ENCODE measurements at places on chromosomes 5 and 9.
A peak's percentile ranks its signal among the peaks of the same experiment; 100 is the strongest.

DNA sequence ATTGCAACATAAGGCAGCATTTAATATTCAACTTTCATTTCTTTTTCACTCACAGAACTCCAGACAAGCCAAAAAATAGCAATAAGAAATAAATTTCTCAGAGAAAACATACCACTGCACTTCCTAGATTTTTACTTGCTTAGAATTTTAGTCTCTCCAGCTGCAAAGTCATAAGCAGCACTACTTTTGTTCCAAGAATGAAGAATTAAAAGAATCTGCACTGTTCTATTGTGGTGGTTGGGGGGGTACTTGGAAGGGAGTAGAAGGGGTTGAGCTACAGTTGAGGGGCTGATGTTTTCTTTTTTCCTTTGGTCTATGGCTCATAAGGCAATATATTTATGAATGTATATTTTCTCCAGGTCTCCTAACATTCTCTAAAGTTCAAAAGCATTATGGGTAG is 144.5 kb downstream of the KIAA0825 start:
- no peak for DNase-seq

- no peak for DNase-seq
Observed at GRCh38 chr9:5518171-5518936, 8.0 kb downstream of the PDCD1LG2 start.

DNA sequence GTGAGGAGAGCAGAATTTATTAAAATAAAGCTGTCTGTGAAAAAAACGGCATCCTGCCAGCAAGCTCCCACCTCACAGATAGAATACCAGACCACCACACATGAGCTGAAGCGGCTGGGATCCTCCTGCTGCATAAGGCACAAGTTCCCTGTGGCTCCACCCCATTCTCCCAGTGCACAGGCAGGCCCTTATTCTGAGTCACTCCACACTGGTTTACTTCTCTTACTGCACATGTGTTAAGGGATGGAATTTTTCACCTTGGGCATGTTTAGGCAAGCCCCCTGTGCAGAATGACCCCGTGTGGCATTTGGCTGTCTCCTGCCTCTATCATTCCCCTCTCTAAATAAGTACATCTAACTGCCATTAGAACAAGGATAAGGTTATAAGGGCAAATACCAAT is 115.0 kb upstream of the ELAVL2 start:
- DNase-seq: no peak

GRCh38 chr9:123940721-123941523 is 11.0 kb upstream of the DENND1A start:
- peak; percentile 56 for DNase-seq

DNA sequence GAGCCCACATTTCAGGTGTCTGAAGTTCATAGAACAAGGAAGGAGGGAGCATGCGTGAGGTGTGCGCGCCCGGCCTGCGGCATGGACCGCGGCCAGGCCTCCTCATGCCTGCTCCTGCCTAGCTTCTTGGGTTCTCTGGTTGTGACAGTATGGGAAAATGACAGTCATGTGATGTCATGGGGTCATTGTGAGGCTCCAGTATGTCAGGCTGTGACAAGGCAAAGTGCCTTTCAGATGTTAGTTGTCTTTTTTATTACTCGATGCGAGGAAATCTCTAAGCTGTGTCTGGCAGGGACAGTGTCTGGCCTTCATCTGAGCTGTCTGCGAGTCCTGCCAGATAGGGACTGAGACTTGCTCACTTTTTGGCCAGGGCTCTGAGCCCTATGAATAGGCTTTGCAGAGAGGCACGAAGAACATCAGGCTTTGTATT is 13.3 kb downstream of the UCK1 start:
- DNase-seq: no peak

GRCh38 chr5:107381189-107381856 is 289.4 kb downstream of the EFNA5 start:
- DNase-seq: no peak

- DNase-seq: no peak
Observed at GRCh38 chr9:88307136-88307535, 81.1 kb upstream of the SPIN1 start.

GRCh38 chr5:6274846-6275543 is 103.4 kb downstream of the MED10 start:
- no peak for DNase-seq

Measured in GM06990 (cell line).